Left cardiac atrium (tissue), 4 donors: ENCODE measurements at places on chromosomes 2 and 18. TPM values are rescaled to one million over a fixed set of nuclear protein-coding genes. Genes with fewer than 3 reads are reported as not detected.

DNA sequence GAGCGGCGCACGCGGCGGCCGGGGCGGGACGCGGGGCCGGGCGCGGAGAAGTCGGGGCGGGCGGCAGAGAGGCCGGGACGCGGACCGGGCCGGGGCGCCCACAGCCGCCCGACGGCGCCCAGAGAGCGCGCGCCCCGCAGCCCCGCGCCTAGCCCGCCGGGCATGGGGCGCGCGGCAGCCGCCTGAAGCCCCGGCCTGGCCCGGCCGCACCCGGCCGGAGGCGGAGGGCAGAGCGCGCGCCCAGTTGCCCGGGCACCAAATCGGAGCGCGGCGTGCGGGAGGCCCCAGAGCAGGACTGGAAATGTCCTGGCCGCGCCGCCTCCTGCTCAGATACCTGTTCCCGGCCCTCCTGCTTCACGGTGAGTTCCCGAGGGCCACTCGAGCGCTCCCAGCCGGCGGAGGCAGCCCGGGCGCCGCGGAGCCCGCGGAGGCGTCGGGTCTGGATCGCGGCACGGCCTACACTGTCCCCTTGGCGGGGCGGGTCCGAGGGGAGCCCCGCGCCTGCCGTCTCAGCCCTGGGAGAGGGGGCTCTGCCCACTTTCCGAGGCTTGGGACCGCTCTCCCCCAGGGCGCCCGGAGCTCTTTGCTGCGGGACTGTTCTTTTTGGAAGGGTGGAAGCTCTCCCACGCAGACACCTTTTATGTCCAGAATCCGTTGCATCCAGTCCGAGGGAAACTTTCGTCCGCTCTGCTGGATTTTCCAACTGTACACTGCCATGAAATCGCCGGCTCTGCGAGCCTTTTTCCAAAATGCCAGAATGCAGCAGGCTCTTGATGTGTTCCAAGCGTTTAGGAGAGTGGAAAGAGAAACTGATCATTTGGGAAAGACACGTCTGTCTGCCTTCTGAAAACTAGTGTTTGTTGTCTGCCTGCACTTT is 484 bp downstream of the APCDD1 start:
- no peak for DNase-seq

DNA sequence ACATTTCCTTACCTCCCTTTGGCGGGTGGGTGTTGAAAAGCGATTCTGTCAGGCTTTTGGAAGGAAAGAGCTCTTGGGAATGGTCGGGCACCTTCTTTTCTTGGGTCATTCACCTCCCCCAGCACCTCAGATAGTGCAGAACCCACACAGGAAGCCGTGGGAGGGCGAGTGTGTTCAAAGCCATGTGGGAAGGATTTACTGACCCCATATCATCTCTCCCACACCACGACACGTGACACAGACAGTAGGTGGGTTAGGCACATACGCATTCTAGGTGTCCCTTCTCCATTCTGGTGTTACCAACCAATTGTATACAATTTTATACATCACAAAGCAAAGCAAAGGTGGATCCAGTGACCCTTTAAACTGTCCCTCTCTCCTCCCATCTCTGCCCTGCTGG is 263.7 kb upstream of the REV1 start:
- DNase-seq = no peak

DNA sequence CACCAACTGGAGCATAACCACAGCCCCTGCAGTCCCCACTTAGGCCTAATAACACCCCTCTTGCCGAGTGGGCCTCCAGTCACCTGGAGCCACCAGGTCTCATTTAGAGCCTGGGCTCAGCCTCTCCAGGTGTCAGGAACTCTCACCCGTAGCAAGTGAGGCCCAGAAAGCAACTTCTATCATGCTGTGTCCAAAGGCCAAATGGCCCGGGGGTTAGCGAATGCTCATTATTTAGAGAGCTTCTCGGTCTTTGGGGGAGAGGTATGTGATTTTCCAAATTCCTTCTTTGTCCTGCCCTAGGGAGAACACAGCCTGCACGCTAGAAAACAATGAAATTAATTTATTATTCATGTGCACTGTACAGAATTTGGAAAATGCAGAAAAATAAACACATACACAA is 109.9 kb upstream of the PTPRM start:
- no peak for DNase-seq

DNA sequence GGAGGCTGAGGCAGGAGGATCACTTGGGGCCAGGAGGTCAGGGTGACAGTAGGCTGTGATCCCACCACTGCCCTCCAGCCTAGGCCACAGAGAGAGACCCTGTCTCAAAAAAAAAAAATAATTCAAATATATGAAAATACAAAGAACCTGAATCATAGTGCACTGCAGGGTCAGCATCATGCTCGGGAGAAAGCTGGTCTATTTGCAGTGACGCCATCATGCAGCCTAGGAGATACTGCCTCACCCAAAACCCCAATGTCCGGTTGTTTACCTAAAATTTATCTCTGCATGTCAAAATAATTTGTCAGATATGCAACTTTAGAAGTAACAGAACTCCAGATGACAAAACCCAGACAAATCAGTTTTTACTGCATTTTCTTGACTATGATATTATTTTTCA is 61.5 kb upstream of the ALKAL2 start:
- DNase-seq = no peak

The SP9 gene
- not detected for total RNA-seq

The KCNG3 gene
- not detected for total RNA-seq

The KCNG2 gene
- 0.15 TPM for total RNA-seq
